ENCODE measurements at places on chromosomes 5 and 9.

- no peak for DNase-seq
Observed at GRCh38 chr9:125549039-125549438, 158.0 kb downstream of the MAPKAP1 start.

DNA sequence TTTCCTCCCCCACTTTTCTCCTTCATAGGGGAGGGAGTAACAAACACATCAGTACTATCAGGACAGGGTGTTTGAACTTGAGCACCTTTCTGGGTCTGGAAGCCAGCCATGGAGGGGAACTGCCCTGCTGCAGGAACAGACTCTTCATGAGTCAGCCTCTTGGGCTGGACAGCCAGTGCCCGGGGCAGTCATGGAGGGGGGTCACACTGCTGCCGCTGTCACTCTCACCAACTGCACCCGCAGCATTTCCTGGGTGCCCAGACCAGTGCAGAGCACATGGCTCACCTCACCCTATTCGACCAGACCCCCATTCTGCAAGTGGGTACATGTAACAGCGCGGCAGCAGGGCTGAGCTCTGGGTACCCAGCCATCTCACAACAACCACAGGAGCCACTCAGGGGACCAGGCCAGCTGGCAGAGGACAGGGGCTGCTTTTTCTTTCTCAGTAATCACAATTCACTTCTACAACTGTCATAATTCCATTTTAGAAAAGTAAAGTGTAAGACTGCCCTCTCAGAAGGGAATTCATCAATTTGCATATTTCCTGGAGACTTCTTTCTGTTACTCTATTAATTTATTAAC is 118.4 kb downstream of the CTNND2 start:
- no peak for DNase-seq

GRCh38 chr5:173310861-173311785 is 17.1 kb downstream of the STC2 start:
- DNase-seq: no peak

DNA sequence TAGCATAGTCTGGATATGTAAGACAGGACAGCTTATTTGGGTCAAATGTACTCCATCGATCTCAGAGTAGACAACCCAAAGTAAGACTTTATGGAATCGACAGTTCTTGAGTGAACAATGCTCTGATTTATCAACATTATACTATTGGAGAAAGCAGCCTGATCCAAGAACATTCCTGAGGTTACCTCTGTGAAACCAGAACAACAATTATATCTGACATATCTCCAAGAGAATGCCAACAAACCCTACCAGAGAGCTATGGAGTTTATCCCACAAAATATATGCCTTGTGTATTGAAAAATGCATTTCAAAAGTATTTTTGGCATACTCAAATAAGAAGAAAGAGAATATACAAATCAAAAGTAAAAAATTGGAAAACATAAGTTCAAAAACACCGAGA is 1985.9 kb downstream of the EFNA5 start:
- no peak for DNase-seq

DNA sequence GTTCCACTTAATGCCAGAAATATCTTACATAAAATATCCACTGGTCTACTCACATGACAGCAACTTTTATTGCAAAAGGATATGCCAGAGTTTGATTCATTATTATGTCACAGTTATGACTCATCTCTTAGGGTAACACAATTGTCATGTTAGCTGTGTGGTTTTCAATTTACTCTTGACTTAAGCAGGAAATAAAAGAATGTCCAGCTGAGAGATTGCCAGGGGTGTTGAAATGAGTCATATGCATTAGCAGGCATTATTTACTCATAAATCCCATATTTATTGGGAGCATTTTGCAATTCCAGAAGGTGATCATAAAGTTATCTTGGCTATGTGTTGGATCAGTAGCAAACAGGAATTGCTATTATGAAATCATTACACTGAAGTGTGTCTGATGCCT is 1164.6 kb upstream of the CDH18 start:
- DNase-seq: no peak

DNA sequence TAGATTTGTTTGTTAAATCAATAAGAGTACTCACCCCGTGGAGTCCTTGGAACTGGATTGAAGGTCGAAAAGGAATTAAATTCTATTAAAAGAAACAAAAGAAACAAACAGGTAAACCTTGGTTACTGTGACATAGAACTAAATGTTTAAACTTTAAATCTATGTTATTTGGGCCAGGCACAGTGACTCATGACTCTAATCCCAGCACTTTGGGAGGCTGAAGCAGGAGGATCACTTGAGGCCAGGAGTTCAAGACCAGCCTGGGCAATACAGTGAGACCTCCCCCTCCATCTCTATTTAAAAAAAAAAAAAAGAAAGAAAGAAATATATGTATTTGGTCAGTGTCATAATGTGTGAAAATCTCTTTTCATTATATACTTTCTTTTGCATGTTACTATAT is 18.7 kb downstream of the ELL2 start:
- no peak for DNase-seq

DNA sequence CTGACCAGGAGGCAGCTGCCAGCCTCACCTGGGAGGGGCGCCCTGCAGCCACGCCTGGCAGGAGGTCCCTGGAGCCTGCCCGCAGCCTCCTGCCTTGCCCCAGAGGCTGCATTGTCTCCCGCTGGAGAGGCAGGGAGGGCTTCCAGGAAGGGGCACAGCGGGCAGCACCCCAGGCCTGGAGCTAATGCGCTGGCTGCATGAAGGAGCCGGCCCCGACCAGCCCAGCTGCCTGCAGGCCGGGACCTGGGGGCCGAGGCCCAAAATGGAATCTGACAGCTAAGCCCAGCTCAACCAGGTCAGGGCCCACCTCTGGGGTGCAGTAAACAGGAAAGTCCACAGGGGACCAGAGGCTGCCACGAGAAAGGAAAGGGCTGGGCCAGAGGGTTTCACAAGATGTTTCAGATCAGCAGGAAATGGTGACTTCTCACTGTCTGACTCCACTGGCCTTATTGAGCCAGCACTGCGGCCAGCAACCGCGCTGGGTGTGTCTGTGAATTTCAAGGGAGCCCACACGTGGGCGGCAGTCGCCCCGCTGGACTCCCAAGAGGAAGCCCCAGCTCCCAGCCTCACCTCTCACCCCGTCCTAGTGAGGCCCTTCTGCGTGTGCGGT is 18.6 kb upstream of the NOTCH1 start:
- DNase-seq: no peak

- no peak for DNase-seq
Observed at GRCh38 chr9:103999375-104000062, 94.6 kb upstream of the SMC2 start.
